CD4-positive, alpha-beta T cell (primary cell): ENCODE measurements at places on chromosomes 16 and 17.

DNA sequence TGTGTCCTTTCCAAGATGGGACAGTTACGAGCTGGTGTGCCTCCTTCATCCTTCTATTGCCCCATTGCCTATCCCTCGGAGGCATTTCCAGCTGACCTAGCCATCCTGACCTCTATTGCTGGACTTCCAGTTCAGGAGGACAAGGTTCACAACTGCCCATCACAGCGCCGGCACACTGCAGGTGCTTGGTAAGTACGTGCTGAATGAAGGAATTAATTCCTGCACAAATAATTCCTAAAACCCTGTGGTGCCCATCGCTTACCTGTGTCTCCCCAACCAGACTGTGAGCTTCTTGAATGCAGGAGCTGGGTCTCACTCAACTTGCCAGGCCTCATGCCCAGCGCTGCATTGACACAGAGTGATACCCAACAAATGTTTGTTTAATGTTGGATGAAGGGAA is 13.0 kb downstream of the ALOX15B start:
- DNase-seq = no peak

GRCh38 chr17:50198026-50198669 is 3.3 kb downstream of the COL1A1 start:
- peak; percentile 40 for DNase-seq

GRCh38 chr17:44266402-44267164 is 1.4 kb downstream of the SLC4A1 start:
- no peak for DNase-seq

GRCh38 chr17:13395862-13396261 is 205.9 kb downstream of the HS3ST3A1 start:
- DNase-seq = no peak

DNA sequence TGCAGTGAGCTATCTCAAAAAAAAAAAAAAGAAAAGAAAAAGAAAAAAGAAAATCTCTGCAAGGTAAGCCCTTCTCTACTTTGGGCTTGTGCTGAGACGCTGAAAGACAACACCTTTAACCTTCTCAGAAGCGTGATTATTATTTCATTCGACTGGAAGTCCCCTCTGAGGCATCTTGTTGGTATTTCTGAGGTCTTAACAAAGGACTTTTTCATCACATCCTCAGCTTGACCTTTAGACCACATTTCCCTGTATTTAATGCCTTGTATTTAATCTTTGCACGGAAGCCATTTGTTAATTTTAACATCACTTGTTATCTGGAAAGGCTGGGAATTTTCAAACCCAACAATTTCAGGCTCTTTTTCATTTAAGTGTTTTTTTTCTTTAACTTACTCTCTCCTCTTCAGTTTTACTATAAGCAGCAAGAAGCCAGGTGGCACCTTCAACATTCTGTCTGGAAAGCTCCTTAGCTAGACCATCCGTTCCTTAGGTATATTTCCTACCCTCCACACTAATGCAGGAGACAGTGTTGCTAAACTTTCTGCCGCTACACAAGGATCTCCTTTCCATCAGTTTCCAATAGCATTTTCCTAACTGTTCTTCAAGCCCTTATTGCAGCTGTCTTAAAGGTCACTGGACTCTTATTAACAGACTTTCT is 10.3 kb downstream of the KCTD13 start:
- DNase-seq = no peak

DNA sequence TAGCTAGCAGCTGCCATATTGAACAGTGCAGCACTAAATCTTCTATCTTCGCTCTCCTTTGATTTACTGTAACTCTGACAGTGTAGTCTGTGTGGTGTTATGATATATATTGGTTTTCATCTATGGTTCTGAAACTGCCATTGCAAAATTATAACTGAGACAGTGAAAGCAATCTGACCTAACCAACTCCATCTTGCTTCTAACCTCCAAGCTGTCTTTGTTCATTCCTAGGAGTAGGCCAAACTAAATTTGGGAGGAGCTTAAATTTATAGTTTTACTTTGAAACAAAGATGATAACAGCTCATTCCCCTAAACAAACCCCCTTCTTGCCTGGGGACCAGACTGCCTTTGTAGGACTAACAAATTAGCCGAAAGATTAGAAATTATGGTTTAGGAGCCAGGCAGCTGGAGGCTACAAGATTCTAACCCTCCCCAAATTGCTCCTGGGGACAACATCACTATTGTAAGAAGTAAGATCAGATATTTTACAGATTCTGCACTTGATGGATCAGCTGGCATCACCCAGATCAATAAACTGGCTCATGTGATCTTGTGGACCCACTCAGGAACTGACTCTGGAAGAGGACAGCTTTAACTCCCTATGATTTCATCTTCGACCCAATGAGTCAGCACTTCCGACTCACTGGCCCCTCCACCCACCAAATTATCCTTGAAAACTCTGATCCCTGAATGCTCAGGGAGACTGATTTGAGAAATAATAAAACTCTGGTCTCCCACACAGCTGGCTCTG is 47.0 kb upstream of the FBXO47 start:
- no peak for DNase-seq

GRCh38 chr17:82846061-82846691 is 6.4 kb upstream of the ZNF750 start:
- no peak for DNase-seq

GRCh38 chr17:77924757-77925336 is 33.7 kb upstream of the TNRC6C start:
- DNase-seq = no peak

DNA sequence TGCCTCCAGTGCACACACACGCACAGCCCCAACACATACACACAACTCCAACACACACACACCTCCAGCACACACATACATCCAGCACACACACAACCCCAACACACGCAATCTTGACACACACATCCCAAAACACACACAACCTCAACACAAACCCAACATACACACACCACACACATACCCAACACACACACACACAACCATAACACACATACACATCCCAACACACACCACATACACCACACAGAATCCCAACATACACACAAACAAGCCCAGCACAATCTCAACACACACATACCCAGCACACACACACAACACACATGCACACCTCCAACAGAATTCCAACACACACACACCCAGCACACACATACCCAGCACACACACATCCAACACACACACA is 301.1 kb downstream of the ABCC12 start:
- no peak for DNase-seq

DNA sequence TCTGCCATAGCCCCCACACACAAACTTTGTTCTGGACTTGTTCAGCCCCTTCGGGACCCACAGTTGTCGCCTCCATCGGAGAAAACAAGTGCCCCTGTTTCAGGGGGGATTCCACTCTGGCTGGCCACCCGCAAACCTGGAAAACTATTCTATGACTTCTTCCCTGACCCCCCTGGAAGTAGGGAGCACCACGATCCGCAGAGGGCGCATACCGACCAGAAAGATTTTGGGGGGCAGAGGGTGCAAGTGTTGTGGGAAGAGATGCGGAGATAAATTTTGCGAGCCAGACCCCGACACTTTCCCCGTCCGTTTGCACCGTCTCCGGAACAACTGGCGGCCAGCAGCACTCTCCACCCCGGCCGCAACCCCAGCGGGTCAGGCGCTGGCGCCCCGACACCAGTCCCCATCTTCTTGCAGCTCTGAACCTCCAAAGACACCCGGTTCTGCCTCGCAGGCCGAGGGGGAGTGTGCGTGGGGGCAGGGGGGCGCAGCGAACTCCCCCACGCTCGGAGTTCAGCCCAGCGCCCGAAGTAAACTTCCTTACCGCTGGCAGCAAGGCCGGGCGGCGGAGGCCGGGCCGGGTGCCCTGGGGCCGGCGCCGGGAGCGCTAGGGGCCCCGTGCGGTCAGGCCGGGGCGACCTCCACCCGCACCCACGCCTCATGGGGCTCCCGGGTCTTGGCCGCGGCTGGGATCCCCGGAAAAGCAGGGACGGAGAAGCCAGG is 744 bp downstream of the SALL1 start:
- DNase-seq = no peak

DNA sequence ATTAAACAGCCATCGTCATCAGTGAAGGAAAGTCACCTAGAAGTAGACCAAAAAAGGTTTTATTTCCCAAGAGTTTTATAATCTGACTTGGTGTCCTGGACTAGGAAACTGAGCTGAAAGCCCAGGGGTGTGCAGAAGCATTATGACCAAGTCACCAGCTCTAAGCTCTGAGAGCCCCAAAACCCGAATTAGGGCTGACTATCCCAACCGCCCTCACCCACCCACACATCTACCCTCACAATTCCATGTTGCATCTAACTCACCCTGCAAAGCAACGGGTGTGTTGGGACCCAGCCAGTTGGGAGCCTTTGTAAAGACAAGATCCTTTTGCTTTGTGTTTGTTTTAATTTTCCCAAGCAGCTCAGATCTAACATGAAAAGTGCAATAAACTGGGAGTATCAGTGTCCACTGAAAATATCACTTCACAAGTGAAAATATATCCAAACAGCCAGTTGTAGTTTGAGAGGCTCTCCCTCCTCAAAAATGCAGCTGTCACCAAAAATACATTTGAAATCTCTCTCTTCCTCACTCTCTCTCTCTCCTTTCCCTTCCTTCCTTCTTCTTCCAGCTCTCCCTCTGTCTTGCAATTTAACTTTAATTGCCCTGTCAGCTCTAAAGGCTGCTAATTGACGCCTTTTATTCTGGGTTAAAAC is 16.2 kb upstream of the NOG start:
- no peak for DNase-seq

- no peak for DNase-seq
These were observed 567 bp downstream of the OSBPL7 start for GRCh38 chr17:47821031-47821423.

GRCh38 chr17:74972973-74973328 is 392 bp upstream of the HID1 start:
- no peak for DNase-seq
